Brain (organoid and tissue), 16 donors: ENCODE measurements at places on chromosomes 7 and 10.

DNA sequence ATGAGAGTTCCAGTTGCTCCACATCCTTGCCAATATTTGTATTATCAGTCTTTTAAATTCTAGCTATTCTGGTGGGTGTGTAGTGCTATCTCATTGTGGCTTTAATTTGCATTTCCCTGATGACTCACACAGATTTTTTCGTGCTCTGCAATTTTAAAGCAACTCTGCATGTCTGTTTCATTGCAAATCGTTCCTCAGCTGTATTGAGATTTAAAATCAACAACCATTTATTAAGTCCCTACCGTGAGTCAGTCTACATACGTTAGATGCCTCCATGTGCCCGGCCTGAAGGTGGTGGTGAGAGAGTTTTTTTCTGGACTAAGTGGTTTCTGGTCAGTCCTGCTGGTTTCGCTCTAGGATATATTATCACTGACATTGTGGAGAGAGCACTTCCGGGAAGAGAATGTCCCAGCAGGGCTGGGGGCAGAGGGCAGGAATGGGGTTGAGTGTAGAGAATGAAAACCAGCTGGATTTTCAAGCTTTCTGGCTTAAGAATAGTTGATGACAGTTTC, 8.4 kb upstream of the HYCC1 start:
- no peak for DNase-seq

- DNase-seq: no peak
Measured at GRCh38 chr10:43361547-43362190, 9.8 kb upstream of the FXYD4 start.

DNA sequence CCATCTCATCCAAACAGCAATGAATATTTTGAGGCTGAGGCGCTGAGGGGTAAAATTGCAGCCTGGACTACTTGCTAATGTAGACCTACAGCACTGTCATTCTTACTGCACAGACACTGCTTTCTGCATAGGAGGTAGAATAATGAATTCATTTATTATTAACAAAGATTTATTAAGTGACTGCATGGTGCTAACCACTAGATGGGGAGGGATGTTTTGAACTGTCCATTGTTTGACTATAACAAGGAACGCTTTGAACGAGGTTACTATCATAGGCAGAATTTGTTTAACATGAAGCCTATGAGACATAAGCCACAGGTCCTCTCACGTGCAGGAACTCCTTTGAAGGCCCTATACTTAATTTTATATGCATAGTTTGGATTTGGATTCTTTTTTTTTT, 143.8 kb downstream of the CFTR start:
- DNase-seq: no peak

GRCh38 chr10:22246680-22247391, 29.0 kb upstream of the EBLN1 start:
- DNase-seq: no peak

- DNase-seq: no peak
Measured at GRCh38 chr10:86104611-86105145, 261.9 kb downstream of the GRID1 start.

GRCh38 chr7:149286811-149287400, 24.9 kb downstream of the ZNF783 start:
- DNase-seq: no peak

- DNase-seq: no peak
Measured at GRCh38 chr10:31756729-31757110, 171.9 kb downstream of the ARHGAP12 start.

DNA sequence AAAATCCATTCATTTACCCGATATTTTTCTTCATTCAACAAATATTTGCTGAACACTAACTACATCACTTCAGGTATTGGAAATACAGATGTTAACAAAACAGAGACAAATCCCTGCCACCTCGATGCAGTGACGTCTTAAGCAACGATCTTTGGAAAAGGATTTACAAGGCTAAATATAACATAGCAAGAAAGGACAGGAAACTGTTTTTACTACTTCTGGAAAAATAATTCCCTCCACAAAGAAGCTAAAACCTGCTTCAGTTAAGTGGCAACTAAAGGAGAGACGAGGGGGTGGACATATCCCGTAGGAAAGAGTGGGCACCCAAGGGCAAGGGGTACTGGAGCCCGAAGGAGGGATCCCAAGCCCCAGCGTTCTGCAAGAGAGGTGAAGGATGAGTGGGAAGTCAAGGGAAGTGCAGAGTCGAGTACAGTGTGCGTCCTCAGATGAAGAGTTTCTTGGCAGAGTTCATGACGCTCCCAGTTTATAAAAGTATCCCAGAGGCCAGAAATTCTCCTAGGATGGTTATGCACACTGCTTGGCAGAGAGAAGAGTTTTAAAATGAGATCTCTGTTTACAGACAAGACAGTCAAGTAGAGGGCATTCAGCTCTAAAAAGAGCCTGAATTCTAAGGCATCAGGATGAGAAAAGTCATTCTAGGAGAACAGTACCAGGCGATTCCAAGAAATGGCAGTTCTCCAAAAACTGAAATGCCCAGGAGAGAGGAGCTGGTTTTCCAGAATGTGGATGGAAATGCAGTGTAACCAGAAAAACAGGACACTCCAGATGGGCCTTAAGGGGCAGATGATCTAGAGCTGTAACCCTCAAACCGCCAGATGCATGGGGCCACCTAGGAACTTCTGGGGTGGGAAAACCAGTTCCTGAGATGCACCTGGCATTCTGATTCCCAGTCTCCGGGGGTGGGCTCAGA, 97.3 kb downstream of the GRB10 start:
- no peak for DNase-seq

- no peak for DNase-seq
Measured at GRCh38 chr10:55058800-55059199, 257.8 kb upstream of the PCDH15 start.

DNA sequence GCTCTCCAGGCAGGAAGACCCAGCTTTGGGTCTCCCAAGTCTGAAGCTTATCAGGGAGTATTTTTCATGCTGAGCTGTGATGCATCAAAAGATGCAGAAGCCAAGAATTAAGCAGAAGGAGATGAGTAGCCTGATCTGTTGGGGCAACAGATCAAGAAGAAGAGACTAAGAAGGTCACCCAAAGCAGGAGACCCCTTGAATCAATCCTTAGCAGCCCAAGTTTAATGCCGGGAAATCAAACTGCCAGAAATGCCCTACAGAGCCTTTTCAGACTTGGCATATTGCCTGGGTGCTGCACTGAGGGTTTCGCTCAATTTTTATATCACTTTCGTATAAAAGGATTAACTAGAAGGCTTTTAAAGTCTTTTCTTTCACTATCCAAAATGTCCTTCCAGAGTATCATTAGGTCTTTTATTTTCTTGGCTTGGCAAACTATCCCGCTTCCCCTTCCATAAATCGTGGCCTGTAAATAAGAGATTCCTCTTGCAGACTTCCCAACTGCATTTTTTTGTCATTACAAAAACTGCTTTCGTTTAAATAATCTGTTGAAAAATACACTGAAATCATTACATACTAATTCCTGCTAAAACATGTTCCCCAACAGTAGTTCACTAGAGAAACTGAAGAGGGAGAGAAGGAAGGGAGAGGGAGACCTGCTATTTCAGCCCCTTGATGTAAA, 49.0 kb upstream of the STK17A start:
- DNase-seq: no peak

GRCh38 chr7:49398746-49399145, 374.7 kb upstream of the VWC2 start:
- no peak for DNase-seq

GRCh38 chr7:98617960-98618418, 904 bp downstream of the NPTX2 start:
- DNase-seq: no peak

DNA sequence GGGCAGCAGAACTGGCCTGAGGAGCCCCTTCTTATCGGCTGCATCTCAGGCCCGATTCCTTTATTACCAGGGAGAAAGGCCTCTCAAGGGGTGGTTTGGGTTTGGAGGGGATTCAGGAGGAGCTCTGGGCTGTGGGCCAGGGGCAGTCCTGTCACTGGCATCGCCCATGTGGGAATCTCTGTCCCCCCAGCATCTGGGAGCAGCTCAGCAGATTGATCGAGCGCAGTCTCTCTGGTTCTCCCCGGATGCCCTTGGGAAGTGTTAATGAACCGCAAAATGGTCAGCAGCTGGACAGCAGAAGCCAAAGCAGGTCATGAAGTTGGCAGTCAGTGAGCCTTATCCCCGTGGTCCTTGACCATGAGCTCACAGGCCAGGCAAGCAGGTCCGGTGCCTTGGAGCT, 104.4 kb upstream of the ANLN start:
- DNase-seq: peak; percentile 29

DNA sequence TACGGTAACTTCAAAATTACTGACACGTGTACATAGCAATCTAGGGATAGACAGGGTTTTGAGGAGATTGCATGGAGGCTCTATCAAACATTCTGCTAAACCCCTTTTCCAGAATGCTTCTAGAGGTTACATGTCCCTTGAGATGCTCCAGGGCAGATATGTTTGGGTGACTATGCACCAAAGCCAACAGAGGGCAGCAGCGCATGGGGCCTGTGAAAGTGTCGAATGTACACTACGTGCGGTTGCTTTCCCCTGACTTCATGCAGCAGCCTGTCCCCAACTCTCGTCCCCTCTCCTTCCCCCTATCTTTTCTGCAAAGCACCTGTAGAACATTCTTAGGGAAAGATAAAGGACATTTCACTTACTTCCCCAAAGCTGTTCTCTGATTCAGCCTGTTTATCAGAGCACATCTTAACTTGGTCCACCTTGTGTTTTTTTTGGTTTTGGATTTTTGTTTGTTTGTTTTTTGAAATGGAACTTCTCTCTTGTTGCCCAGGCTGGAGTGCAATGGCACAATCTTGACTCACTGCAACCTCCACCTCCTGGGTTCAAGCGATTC, 90.2 kb downstream of the UBE3C start:
- DNase-seq: peak; percentile 35

GRCh38 chr10:66811211-66811610, 114.6 kb upstream of the LRRTM3 start:
- DNase-seq: no peak

DNA sequence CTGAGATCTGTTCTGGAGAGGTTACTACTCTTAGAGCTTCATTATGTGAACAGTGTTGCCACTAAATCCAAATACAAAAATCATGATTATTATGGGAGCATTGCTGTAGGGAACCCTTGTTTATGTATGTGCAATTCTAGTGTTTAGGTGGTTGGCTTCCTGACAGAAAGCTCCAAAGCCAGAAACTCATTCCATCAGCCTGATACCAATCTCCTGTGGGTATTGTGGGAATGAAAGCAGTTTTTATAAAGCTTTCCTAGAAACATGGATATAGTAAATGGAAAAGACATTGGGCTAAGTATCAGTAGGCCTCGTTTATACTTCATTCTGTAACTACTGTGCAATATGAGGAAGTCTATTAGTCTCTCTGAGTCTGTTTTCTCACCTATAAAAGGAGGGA, 6.4 kb downstream of the SDK1 start:
- DNase-seq: no peak

- peak; percentile 33 for DNase-seq
Measured at GRCh38 chr7:149070372-149071125, 20.0 kb downstream of the ZNF786 start.

- DNase-seq: no peak
Measured at GRCh38 chr10:86162036-86162435, 204.6 kb downstream of the GRID1 start.
